ENCODE measurements at places on chromosomes 12 and 14.

GRCh38 chr12:107091989-107092641, 1.2 kb downstream of the CRY1 start:
- DNase-seq = peak; percentile 96

DNA sequence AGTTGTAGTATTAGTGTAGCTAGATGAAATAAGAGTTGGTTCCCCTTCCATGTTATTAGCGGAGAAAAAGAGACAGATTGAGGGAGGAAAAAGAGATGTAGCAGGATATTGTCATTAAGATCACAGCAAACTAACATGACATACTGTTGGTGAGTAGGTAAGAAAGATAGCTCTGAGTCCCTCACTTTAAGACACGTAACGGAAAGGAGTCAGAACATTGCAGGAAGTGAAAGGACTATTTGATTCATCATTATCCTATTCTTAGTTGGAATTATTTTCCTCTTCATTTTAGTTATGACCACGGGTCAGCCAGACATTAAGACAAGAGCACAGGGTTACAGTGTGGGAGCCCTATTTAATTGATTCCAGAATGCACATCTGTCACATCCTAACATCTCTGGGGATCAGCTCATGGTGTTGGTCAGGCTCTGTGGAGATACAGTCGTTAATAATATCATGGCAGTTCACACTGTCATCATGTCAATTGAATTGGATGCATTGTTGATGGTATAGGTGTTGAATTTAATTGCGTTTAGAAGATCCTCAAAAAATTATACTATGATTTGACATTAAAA, 55.0 kb downstream of the TMX1 start:
- DNase-seq = no peak

GRCh38 chr14:54368291-54368690, 28.5 kb upstream of the CDKN3 start:
- DNase-seq = no peak

DNA sequence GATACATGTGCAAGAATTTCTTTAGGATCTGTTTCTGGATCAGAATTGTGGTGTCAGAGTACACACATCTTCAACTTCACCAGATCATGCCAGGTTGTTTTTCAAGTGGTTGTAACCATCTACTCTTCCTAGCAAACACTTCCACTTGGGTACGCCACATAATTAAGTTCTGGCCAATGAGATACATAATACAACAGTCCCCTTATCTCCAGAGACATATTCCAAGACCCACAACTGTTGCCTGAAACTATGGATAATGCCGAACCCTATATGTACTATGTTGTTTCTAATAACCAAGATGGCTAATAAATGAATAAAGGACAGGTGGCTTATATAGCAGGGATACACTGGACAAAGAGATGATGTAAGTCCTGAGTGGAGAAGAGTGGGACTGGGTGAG, 2.5 kb upstream of the CHPT1 start:
- DNase-seq = no peak

- DNase-seq = no peak
Measured at GRCh38 chr12:32148372-32148771, 41.7 kb downstream of the BICD1 start.

DNA sequence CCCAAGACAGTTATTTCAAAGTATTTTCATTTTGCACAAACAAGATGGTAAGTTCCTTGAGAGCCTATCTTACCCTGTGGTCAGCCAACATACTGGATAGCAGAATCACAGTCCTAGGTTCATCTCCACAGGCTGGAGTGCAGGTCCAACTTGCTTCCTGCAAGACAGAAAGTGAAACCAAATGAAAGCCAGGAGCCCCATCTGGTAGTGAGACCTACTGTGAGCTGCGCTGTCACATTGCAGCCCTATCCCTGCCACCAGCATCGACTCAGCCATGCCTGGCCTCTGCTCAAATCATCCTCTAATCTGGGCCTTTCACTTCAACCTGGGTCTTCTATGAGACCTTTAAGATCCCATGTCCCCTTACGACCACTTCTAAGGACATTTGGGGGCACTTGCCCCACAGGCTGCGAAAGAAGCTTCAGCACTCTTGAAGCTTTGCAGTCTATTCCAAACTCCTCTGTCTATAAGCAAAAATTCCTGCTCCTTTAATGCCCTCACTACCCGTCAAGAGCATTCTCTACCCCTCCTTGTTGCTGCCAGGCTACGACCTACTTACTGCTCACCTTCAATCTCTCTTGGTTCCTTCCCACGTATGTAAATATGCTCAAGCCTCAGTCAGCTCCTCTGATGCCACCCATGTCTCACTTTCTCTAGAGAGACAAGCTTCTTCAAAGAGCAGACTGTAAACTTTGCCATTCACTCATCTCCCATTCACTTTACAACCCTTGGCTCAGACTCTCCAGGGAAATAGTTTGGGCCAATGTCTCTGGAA, 55.9 kb upstream of the TSPAN11 start:
- no peak for DNase-seq

GRCh38 chr14:55102141-55102621, 26.9 kb upstream of the LGALS3 start:
- peak; percentile 100 for DNase-seq

GRCh38 chr12:17372508-17372907, 717.5 kb downstream of the RERGL start:
- DNase-seq = no peak
